Spinal cord (tissue), 10 donors: ENCODE measurements at places on chromosomes 11 and 22.

- DNase-seq: no peak
These were observed 27.8 kb upstream of the LMO2 start for GRCh38 chr11:33919645-33920044.

GRCh38 chr11:69524991-69525411 is 43.5 kb downstream of the LINC01488 start:
- no peak for DNase-seq

DNA sequence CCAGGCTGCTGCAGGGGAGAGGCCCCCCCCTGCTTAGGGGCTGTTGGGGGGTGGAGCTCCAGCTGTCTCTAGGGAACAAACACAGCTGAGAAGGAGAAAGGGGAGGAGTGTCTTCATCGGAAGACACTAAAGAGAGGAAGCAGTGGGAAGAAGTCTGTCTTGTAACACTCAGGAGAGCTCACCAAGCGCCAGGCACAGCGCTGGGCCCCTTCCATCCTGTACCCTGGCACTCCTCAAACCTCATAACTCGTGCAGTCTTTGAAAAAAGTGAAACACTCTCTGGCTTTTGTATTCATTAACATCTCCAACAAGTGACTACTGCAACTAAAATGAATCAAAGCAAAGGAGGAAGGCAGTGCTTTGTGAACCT is 67.4 kb upstream of the PRDM11 start:
- no peak for DNase-seq

GRCh38 chr22:29443861-29444792 is 5.7 kb downstream of the RFPL1 start:
- DNase-seq: no peak

GRCh38 chr11:121445071-121445768 is 6.9 kb upstream of the SORL1 start:
- DNase-seq: no peak

DNA sequence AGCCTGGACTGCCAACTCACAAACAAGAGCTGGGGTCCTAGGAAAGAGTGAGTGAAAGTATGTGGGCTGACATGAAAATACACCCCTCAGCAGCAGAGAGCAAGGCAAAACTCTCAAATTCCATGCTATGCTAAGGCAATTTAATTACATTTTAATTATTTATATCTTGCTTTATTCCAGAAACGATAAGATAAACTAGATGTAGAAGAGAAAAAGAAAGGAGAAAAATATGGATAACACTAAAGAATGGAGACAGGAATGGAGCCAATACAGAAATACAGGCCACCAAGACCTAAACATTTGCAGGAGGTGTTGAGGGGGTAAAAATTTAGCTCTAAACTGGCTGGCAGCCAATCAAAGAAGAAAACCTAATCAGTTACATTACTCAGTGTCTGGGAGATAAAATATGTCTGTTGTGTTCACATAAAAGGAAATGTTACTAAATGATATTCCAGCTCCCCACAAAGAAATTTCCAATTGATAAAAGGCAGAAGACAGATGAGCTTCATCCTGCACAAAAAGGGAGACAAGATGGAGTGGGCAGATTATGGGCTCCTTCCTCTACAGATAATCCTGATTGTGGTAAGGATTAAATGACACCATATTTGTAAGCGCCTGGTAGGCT is 223.5 kb upstream of the BLID start:
- DNase-seq: no peak

DNA sequence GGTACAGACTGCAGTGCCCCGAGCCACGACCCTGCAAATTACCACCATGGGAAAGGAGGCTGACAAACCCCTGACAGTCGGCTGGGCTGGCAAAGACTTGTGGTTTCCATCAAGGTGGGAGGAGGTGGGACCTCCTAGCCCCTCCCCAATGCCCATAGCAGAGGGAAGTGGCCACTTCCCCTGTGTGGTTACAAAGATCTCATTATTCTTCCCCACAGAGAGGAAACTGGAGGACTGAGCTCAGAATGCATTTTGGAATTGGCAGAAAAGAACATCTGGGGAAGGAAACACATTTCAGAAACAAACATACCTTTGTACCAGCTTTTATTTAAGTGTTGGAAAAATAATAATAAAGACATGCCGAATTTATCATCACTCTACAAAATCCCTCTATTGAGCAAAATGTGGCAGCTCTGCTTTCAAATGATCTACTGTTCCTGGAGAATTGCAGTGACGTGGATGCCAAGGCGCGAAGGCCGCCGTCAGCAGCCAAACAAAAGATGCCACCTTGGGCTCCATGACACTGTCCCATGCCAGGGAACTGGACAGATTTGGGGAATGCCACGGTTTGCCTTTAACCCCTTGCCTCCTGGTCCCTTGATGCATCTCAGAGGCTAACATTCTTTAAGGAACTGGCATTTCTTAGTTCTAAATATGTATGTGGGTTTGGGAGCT is 169.6 kb downstream of the CRYBB2 start:
- no peak for DNase-seq

DNA sequence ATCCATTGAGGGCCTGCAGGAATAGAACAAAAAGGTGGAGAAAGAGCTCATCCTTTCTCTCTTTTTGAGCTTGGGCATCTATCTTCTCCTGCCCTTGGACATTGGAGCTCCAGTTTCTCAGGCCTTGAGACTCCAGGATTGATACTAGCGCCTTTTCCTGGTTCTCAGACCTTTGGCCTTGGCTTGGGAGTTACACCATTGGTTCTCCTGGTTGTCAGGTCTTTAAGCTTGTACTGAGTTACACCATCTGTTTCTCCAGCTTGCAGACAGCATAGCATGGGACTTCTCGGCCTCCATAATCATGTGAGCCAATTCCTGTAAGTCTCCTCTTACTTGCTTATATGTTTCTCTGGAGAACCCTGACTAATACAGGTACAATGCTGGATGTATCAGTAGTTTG is 72.6 kb downstream of the GRK3 start:
- DNase-seq: no peak
